ENCODE measurements at places on chromosomes 7 and 10.

DNA sequence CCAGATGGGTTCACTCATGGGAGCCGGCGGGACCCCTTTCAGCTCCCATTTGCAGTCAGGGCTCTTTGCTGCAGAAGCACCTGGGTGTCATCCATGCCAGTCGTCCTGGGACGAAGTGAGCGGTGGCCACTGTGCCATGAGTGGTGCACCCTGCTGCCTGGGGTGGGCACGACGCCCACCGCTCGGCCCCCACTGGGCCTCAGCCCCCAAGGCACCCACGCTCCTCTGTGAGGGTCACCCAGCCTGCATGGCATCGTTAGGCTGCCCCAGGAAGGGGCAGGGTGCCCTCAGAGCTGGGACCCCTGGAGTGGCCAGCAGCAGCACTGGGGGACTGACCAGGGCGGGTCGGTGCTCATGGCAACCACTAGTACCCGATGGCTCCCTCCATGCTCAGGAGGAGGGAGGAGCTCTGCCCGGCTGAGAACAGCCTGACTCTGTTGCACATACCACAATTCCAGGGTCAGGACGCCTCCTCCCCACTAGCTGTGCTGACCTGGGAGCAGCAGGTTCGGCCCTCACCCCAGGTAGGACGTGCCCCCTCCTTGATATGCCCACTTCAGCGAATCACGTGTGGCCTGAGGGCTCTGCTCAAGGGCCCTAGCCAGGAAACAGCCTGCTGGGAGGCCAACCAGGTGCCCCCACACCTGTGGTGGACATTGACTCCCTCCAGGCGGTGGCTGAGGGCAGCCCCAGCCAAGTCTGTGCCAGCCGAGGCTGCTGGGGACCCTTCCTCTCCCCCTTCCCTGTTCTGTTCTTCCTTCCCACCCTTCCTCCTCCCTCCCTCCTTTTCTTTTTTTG, 28.5 kb upstream of the CFAP46 start:
- no peak for DNase-seq

DNA sequence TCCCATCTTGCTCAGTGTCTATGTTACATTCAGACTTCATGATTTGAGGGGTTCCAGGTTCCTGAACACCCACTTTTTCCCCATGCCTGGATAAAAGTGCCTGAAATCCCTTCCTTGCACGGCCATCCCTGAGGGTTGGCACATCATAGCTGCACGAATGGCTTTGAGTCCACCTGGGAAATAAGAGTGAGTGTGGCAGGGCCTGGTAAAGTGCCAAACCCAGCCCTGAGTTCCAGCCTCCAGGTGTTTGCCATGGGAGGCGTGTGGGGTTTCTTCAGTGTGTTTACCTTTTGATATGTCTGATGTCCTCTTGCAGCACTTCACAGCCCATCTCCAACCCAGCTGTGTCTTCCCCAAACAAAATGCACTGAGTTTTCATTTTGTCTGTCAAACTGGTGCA, 145.7 kb downstream of the PAXIP1 start:
- DNase-seq = no peak

DNA sequence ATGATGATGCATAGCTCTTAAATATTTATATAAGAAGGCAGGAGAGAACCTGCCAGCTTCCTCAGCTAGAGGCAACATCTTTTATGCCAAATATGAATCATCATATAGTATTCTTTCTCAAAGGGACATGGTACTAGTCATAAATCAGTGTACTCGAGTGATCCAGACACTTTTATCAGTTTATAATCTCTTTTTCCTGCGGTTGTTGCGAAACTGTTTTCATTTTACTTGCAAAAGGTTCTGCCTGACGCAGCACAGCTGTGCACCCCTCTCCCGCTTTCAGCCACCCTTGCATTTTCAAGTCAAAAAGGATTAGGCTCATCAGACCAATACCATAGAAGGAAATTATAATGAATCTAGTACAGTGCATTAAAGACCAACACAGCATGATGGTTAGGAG, 332.3 kb upstream of the PRKCQ start:
- no peak for DNase-seq

GRCh38 chr7:140122965-140123364, 53.8 kb downstream of the KDM7A start:
- no peak for DNase-seq

- no peak for DNase-seq
These were observed 31.9 kb downstream of the DLD start for GRCh38 chr7:107922886-107923285.

- DNase-seq = no peak
These were observed 20.5 kb downstream of the EIF3B start for GRCh38 chr7:2374830-2375728.

- DNase-seq = no peak
These were observed 100.1 kb downstream of the ST7 start for GRCh38 chr7:117053432-117053831.

DNA sequence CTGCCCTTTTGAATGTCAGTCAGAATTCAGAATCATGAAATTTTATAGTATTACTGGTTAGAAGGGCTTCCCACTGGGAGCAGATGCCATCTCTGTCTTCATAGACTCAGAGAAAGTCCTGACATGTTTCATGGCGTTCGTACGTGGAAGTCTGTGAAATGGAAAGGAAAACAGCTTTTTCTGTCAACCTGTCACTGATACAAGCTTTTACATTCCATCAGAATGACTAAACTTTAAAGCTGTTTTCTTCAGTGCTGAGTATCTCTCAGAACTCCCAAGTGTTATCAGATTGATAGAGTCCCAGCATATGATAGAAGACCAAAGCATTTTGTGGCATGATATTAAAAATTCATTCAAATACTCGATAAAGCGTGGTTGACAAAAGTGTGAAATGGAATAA, 726.7 kb upstream of the GALNT17 start:
- no peak for DNase-seq

- peak; percentile 34 for DNase-seq
These were observed 85.1 kb upstream of the GTF2I start for GRCh38 chr7:74572301-74572979.
